ENCODE measurements at places on chromosomes 1 and 21. TPM values are rescaled to one million over a fixed set of nuclear protein-coding genes. Genes with fewer than 3 reads are reported as not detected.

- DNase-seq = no peak
Observed at GRCh38 chr1:64545118-64545843, 75.4 kb downstream of the CACHD1 start.

GRCh38 chr1:19879661-19880060, 2.5 kb upstream of the OTUD3 start:
- no peak for DNase-seq

The MSTO1 gene
- total RNA-seq = 130 TPM

GRCh38 chr1:203475012-203475981, at the start of gene PRELP:
TSS of gene PRELP (plus strand) at chr1:203475806. CDS start at chr1:203483185, 7,379 bp downstream.
- DNase-seq = peak; percentile 25

DNA sequence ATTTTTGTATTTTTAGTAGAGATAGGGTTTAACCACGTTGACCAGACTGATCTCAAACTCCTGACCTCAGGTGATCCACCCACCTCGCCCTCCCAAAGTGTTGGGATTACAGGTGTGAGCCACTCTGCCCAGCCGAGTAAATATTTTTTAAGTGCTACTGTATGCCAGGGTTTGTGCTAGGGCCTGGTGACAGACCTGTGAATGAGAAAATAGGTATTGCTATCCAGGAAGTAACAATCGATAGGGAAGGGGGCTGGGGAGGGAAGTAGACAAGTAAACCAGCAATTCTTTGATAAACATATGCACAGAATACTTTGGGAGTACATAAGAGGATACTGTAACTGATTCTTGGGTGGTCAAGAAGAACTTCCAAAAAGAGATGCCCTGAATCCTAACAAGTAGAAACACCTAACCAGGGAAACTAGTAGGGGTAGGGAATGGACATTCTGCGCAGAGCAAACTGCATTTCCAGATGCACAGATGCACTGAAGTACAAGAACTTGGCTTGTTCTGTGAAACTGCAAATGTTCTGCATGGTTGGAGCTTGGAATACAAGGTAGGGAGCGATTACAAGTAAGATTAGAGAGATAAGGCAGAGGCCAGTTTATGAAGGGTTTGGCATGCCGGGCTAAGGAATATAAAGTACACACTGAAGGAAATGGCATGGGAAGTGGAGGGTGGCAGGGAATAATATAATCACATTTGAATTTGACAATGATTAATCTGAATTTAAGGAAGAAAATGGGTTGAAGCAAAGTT, 19.0 kb upstream of the DOCK7 start:
- DNase-seq = no peak

GRCh38 chr21:39094087-39094780, 89.0 kb downstream of the PSMG1 start:
- no peak for DNase-seq

- DNase-seq = no peak
Observed at GRCh38 chr1:200538179-200538578, 82.4 kb downstream of the KIF14 start.

DNA sequence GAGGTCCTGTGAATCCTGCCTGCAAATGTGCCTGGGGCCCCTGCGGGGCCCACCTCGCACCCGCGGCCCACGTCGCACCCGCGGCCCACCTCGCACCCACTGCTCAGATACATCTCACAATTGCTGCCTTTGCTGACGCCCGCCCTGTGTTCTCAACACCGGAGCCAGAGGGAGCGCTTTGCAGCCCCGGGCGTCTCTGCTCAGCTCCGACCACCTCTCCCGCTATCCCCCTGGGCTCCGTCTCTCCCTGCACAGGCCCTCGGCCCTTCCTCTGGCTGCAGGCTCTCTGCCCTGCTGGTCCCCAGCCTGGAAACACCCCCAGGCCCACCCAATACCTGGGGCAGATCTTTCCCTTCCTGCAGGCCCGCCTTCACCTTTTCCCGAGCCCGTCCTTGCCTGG, 44.8 kb downstream of the TP73 start:
- DNase-seq = no peak

GRCh38 chr1:201545851-201546492, 7.0 kb downstream of the NAV1 start:
- DNase-seq = no peak

DNA sequence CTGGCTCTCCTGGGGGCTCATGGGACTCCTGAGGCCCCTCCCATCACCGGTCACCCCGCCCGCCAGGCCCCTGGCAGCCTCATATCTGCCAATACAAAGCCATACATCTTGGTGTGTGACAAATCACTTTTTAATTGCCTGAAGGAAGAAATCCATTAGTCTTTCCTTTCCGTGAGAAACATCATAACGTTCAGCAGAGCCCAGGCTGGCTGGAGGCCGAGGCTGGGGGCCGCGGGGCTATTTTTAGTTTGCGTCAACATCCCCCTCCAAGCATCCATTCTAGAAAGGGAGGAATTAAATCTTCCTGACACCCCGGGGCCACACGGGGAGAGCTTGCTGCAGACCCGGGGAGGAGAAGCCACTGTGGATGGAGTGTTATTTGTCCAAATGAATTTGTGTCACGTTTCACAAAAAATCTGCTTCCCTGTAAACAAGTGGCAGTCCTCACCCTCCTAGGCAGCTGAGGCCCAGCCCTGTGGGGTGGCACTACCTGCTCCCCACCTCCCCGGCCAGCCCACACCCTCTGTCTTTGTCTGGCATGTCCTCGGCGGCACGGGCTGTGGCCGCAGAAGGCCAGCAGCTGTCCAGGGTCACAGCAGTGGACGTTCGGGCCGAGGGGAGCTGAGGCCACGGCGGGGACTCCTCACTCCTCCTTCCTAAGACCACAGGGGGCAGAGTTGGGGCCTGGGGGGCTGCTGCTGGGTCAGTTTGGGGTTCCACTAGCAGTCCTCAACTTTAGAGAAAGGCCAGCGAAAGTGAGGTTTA, 236.9 kb upstream of the VAMP3 start:
- DNase-seq = no peak

The ATP8B2 gene
- total RNA-seq = 27.1 TPM

Measured in MCF 10A (cell line).